Type B pancreatic cell (in vitro differentiated cells): ENCODE measurements at places on chromosomes 3 and 15.
A peak's percentile ranks its signal among the peaks of the same experiment; 100 is the strongest.

- DNase-seq: no peak
These were observed 190.7 kb upstream of the CTDSPL start for GRCh38 chr3:37670961-37671483.

- no peak for DNase-seq
These were observed 58.3 kb upstream of the SLC6A11 start for GRCh38 chr3:10757821-10758130.

DNA sequence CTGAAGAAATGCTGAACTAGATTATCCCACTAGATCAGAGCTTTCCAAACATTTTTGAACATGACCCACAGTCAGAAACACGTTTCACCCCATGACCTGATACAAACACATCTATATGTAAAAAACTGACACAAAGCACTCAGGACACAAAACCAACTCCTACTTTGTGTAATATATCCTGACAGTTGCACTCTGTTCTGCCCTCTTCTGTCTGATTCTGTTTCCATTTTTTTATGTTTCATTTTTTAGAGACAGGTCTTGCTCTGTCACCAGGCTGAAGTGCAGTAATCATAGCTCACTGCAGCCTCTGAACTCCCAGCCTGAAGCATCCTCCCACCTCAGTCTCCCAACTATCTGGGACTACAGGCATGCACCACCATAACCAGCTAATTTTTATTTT is 15.8 kb upstream of the RFTN1 start:
- no peak for DNase-seq

DNA sequence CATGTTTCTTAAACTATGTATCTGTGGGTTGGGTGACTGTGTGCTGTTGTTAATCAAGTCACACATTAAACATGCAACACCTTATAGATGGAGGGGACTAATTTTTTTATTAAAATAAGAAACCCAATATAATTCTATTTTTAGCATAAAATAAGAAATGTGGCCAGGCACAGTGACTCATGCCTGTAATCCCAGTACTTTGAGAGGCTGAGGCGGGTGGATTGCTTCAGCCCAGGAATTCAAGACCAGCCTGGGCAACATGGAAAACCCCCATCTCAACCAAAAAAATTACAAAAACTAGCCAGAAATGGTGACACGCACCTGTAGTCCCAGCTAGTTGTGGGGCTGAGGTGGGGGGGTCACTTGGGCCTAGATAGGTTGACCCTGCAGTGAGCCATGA is 1021.0 kb downstream of the EPHA3 start:
- no peak for DNase-seq

DNA sequence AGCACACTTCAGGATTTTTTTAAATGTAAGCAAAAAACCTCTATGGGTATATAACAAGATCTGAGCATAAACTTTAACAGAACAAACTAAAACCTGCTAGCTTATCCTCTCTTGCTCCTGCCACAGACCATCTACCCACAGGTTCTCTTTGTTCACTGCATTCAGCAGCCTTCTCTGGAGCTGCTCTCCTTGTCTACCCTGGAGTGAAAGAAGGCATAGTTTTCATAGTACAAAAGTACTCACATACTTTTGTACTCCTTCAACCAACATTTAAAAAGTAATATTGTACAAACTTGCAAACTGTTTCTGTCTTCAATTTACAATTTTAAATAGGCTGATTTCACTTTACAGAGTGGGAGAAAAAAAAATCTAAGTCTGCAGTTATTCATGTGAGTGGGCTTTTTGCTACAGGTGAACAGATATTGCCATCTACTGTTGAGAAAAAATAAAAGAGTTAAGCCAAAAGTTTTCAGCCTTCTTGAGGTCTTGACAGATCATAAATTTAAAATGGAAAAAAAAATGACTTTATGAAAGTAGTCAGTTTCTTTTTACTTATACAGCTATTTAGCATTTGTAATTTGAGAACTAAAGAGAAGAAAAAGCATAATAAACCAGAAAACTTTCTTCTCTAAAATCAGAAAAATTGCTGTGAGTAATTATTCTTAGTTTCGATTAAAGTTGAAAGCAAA is 20.4 kb downstream of the TERC start:
- DNase-seq: no peak

DNA sequence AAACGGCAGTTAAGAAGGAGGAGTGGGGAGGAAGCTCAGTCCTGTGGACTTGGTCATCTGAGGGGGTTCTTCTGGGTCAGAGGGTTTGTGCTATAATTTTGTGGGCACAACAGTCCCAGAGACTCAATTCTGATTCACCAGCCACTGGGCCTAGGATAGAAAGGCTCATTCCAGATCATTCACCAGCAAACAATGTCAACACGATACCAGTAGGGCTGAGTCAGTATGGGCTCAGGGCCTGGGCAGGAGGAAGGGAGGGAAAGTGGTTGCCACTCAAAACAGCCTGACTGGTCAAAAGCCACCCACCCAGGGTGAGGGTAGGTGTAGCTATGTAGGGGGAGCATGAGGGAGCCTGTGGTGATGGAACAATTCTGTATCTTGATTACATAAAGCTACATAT is 86.9 kb upstream of the MEX3B start:
- no peak for DNase-seq

DNA sequence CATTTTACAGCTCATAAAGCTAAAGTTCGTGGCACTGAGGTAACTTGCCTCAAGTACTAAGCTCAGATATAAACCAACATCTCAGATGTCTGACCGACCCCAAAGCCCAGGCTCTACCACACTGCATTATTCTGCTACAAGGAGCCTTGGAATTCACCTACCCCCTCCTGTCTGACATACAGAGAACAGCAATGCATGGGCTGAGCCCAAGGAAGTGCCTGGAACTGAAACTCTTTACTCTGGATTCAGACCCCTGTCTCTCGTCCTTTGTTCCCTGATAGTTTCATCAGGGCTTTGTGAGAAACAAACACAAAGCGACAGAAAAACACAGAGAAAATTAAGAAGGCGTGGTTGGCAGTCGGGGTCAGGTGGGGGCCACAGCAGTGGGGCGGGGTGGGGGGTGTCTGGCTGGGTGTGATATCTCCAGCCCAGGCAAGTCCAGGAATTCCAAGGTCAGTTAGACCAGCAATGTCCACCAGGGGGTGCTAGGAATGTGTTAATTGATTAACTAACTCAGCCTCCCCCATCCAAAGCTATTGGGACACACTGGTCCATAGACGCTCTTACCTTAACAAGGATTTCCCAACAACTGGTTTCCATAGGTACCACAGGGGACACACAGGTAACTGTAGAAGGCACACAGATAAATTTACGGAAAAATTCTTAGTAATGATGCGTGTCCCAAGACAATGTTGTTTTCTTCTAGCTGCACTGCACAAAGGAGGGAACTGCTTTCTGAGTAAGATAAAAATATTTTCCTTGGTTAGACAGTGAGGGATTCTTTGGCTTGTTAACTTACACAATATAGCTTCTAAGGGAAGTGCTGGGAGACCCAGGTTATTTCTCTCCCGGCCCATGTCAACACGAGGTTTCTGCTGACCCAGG is 18.8 kb upstream of the SSUH2 start:
- DNase-seq: no peak

GRCh38 chr15:101390462-101390861 is 95.4 kb upstream of the SNRPA1 start:
- no peak for DNase-seq

- no peak for DNase-seq
These were observed 137.3 kb upstream of the SLC24A5 start for GRCh38 chr15:47983533-47983932.

- DNase-seq: peak; percentile 95
These were observed at the start of gene HES1 for GRCh38 chr3:194135806-194136518. TSS of gene HES1 (plus strand) at chr3:194136148. CDS start at chr3:194136381, 233 bp downstream.

DNA sequence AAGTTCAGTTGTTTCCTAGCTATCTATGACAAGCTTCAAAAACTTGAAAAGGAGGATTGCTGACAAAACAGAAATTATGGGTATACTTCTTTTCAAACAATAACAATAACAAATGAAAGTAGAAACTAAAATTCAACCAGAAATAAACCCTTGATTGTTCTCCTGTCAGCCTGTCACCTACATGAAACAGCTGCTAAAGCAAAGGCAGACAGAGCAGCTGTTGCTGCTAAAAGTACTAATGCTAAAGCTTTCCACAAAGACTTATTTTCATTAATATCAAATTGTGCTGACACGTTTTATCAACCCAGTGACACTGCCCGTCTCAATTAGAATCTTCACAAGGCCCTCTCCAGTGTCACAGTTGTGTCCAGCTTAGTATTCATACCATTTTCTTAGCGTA is 533.2 kb upstream of the GBE1 start:
- DNase-seq: no peak

DNA sequence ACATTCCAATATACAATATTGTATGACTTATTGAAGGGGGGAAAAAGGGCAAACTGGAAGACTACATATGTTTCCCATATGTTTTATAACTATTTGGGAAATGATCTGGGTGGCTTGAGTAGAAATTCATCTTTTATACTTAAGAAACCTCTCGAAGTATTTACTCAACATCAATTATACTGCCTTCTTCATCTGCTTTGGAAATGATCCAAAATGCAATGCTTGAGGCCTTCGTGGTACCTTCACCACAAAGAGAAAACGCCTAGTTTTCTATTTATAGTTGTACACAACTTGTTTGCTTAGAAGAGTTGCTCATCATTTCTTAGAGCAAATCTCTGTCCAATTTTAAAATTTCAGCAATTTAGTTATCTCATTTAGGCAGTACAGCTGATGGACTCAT is 18.8 kb downstream of the ACKR4 start:
- no peak for DNase-seq

DNA sequence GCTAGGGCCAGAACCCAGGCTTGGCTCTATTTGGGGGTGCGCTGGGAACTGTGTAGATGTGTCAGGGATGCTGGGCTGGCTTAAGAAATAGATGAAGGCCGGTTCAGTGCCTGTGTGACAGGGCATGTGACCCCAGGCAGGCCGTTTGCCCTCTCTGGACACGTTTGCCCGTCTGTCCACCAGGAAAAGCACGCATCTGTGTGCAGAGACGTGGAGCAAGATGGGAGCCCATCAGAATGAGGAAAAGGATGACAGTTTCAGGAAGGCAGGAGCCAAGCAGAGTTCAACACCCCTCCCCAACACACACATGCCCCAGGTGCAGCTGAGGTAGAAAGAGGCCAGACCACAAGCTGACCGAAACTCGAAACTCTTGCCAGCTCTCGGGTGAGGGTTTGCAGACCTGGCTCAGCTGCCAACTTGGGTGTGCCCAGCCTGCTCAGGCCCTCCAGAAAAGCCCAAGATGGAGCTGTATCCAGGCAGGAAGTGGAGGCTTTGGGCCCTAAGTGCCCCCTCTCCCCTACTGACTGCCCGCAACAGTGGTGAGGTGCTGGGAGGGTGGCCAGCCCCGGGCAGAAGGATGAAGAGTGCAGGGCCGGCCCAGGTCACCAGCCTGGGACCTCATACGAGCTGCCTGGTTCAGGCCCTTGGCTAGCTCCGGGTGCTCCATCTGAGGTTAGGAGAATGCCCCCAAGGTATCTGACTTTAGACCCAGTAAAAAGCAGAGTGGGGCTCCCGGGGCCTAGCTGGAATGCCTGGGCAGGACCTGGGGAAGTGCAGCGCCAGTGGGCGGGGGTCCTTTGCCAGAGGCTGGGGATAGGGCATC is 10.2 kb upstream of the MESP1 start:
- no peak for DNase-seq

DNA sequence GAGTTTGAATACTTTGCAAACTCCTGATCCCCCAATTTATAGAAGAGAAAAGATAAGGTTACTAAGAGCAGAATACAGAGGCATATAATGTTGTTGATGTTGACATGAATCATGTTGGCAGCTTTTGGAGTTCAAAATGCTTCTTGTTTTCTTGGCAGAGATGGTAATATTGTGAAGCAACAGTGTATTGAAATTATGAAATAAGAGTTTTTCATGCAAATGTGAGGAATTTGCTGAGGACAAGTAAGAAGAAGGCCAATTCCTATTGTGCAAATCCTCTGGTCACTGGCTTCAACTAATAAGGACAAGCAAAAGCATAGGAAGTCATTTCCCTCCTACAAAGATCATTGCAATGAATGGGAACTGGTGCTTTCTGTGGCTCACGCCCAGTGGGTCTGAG is 126.9 kb upstream of the CHL1 start:
- DNase-seq: no peak

GRCh38 chr3:141074529-141074928 is 23.4 kb downstream of the SPSB4 start:
- DNase-seq: no peak

GRCh38 chr3:194556086-194557056 is 69.6 kb upstream of the ATP13A3 start:
- DNase-seq: no peak

DNA sequence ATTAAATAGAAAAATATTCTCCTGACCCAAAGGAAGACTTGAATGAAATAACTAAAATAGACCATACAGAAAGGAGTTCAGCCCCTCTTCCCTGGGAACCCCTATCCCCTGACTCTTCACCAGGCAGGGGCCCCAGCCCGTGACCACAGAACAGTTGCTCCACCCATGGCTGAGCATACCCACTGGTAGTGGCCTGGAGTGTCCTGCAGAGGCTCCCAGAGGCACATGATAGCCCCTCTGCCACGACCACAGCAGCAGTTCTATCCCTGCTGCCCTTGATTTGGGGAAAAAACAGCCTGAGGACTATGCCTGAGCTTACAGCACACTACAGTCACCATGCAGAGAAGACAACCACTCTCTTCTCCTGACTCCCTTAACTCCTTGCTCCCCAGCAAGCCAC is 31.8 kb downstream of the TTC14 start:
- no peak for DNase-seq

DNA sequence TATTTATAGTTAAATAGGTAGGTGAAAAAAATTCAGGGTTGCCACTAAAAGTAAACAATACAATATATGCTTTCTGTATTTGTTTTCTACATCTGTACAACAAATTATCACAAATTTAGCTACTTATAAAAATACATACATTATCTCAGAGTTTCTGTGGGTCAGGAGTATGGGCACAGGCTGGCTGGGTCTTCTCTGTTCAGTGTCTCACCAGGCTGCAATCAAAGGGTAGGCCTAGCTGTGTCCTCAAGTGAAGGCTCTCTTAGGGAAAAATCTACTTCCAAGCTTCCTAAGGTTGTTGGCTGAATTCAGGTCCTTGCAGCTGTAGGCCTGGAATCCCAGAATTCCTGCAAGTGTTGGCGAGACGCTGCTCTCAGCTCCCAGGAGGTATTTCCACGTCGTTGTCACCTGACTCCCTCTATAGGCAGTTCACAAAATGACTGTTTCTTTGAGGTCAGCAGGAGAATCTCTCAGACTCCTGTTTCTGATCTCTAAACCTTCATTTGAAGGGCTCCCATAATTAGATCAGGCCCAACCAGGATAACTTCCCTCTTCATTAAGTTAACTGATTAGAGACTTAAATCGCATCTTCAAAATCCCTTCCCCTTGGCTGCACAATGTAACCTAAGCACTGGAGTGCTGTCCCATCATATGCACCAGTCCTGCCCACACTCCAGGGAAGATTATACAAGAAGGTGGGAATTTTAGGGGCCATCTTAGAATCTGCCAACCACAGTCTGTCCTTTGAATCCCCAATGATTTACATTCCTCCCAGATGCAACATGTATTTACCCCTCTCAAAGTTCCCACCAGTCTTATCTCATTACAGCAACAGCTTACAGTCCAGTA is 296.6 kb downstream of the SUCLG2 start:
- DNase-seq: no peak

- no peak for DNase-seq
These were observed 33.7 kb downstream of the KIF7 start for GRCh38 chr15:89621547-89621946.

- no peak for DNase-seq
These were observed 32.4 kb downstream of the LRRC28 start for GRCh38 chr15:99283717-99284116.

- DNase-seq: no peak
These were observed 57.9 kb downstream of the ARHGAP31 start for GRCh38 chr3:119352034-119352609.

- no peak for DNase-seq
These were observed 52.8 kb upstream of the CCNB2 start for GRCh38 chr15:59051873-59052861.
